ENCODE measurements at places on chromosomes 3 and 15. TPM values are rescaled to one million over a fixed set of nuclear protein-coding genes. Genes with fewer than 3 reads are reported as not detected.

The TGM5 gene
- total RNA-seq = not detected

The FOXB1 gene
- not detected for total RNA-seq

The NPAP1 gene
- total RNA-seq = not detected

The SLC28A2 gene
- total RNA-seq = not detected
